Putamen (tissue), 1 donor: ENCODE measurements at places on chromosomes 11 and 22.

- DNase-seq: no peak
These were observed 650 bp downstream of the CST6 start for GRCh38 chr11:66012371-66012945.

GRCh38 chr11:130769782-130770535, 146.3 kb downstream of the SNX19 start:
- DNase-seq: no peak

DNA sequence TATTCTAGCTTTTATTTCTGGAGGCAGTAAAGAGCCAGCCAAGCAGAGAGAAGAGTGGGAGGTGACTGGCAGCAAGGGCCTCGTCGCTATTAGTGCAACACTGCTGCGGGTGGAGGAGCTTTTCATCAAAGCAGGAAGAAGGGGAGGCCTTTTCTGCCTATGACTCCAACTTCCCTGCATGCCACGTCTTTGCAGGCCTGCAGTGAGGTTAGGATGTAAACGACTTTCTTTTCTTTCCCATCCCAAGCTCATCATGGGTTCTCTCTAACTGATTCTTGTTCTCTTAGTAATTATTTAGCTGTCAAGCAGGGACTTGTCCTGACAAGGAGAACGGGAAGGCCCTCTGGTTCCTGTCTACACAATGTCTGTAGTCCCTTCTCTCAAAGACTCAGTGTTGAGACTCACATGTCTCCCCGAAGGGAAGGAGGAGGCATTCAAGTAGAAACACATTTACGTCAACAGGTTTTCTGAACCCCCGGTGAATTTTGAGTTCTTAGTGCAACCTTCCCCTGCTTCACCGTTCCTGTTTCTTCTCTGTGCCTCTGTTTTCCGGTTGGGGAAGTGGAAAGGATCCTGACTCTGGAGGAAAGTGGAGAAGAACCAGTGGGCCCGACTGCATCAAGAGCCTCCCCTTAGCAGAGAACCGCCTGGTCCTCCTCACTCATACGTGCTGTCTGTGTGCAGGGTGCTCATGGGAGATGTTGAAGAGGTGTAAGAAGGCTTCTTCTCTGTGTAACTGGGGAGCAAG, 56.9 kb downstream of the PACS1 start:
- DNase-seq: peak; percentile 72

- no peak for DNase-seq
These were observed 16.7 kb upstream of the EHF start for GRCh38 chr11:34604145-34604544.

- no peak for DNase-seq
These were observed 230.7 kb downstream of the KCNA4 start for GRCh38 chr11:29786092-29786491.

GRCh38 chr22:27512283-27512761, 289.2 kb downstream of the MN1 start:
- DNase-seq: no peak

DNA sequence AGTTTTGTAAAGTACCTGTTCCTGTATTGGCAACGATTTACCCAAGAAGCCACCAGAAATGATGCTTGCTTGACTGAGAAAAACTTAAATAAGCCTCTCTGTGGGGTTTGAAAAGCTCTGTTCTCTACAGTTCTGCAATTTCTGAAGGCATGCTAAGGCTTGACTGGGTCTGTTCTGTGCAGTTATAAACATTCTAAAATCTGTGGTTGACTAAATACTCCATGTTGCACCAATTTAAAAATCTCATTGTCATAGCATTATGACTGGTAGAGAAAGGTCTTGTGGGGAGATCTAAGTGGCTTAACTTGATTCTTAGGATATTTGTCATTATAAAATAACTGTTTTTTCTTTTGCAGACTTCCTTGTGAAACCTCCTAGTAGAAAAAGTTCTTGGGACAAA, 73.7 kb downstream of the MTMR3 start:
- DNase-seq: no peak

GRCh38 chr11:78318321-78319114, 99.1 kb downstream of the GAB2 start:
- DNase-seq: peak; percentile 96

DNA sequence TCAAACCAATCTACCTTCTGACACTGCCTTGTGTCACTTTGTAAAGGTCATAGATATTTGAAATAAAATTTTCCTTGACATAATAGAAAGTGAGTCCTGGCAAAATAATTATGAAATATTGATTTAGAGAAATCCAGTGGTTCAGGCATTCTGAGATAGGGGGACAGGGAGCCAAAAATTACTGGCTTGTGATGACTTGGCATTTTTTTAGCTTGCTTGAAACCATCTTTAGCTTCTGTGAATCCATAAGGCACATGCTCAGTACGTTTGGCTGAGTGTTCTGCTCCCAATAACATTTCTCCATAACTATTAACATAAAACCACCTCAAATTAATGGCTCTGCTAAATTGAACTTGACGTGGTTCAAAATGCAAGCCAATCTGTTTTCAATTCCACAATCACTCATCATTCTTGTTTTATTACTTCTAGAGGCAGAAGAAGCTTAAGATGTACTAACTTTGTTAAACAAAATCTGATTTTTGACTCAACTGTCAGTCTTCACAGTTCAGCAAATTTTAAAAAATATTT, 209.0 kb downstream of the LRRC4C start:
- DNase-seq: no peak

- no peak for DNase-seq
These were observed 24.0 kb upstream of the P2RY2 start for GRCh38 chr11:73194034-73194507.

GRCh38 chr11:35388061-35388460, 31.3 kb downstream of the SLC1A2 start:
- DNase-seq: no peak

DNA sequence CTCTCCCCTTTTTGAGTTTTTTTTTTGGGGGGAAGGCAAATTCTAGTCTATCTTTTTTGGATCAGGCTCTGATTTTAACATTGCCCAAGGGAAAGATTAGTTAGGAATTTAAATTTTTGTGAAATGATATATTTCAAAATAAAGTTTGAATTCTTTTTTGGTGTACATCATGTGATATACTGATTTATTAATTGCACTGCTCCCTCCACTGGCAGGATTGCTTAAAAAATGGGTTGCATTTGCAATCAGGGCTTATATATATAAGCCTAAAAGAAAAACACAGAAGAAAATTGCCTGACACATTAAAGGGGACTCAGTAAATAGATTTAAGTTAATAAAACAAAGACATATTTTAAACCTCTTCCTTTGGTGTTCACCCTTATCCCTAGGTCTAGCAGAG, 1.2 kb downstream of the DYNC2H1 start:
- no peak for DNase-seq

DNA sequence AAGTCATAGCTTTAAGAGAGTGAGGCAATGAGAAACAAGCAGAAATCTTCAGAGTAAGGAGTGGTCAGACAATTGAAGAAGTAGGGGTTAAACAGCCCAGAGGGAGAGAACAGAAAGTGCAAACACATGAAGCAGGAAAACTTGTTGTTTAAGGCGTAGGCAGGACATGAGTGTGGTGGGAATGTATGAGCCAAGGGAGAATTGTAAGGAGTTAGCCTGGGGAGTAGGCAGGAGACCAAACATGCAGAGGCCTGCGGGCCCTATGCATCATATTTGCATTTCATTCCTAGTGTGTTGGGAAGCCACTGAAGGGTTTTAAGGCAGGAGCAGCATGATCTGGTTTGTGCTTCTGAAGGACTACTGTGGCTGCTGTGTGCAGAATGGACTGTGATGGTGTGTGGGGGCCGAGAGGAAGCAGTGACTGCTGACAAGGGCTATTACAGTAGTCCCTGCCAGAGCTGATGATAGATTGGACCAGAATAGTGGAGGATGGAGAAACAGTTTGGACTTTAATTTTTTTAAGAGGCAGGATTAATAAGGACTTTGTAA, 179.9 kb upstream of the C11orf87 start:
- DNase-seq: no peak

DNA sequence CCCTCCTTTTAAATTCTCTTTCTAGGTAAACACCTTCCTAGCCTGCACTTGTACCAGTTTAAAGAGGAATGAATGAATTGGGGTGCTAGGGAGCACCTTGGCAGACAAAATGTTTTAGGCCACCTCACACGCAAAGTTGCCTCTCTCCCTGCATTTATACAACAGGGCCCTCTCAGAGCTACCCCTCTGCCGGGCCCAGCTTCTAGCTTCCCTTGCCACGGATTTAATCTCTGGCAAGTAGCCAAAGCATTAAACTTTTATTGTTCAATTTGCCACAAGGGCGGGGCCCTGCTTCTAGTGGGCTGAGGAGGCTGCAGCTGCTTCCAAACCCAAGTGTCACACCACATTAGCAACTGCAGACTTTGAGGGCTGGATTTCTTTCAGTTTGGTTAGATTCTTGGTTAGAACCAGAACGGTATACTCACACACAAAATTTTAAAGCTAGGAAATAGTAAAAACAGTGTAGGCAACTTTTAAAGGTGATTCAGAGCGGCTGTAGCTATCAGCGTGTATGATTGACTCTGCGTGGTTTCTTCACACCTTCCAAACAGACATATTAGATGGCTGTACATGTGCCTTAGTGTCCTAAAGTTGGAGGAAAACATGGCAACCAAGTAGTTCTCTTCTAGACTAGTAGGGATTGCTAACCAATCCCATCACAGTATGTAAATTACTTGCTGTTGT, 6.5 kb downstream of the KREMEN1 start:
- DNase-seq: no peak

GRCh38 chr11:211741-212140, 4.2 kb downstream of the RIC8A start:
- DNase-seq: no peak

DNA sequence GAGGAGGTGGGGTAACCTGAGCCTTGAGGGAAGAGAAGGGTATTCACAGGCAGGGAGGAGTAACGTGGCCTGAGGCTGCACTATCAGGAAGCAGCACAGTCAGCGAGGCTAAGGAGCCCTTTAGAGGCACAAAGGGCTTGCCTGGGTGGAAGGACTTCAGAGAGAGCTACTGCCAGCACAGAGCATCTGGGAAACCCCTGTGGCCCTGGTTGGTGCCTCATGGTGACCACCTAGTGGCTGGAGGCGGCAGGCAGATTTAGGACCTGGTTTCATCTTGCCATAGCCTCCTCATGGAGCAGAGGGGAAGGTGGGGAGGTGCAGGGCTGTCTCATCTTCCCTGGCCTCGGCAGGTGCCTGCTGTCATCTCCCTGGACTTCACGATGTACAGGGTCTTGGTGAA, 64.5 kb downstream of the MPPED1 start:
- DNase-seq: no peak

DNA sequence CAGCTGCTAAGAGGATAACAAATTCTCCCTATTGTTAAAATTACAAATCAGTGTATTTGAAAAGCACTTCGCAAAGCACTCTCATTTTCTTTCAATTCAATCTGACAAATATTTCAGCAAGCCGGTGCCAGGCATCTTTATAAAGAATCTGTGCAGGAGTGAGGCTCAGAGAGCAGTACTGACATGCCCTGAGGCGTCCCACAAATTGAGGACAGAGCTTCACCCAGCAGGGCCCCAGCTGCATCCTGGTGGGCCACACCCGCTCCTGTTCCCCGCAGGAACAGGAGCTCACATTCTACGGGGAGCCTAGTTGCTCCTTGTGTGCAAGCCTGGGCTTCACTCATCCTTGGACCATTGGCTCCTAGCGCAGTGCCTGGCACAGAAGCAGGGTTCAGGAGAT, 60.9 kb upstream of the EIF3D start:
- peak; percentile 27 for DNase-seq

DNA sequence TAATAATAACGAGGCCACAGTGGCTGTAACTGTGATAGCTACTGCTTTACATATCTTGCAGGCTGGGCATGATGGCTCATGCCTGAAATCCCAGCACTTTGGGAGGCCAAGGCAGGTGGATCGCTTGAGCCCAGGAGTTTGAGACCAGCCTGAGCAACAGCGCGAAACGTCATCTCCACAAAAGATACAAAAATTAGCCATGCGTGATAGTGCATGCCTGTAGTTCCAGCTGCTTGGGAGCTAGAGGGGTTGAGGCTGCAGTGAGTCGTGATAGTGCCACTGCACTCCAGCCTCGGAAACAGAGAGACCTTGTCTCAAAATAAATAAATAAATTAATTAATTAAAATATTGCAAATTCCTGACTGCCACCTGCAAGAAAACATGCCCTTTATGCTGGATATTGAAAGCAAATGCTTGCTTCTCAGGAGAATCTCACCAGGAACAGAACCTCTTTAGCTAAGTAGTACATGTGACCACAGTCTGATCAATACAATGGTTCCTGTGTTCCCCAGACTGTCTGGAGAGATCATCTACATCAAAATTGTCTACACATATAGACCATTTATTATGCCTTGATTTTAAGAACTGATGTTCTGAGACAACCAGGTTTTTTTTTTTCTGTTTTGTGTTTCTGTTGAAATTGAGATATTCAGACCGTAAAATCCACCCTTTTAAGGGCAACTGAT, 6.3 kb downstream of the ZBTB3 start:
- no peak for DNase-seq

DNA sequence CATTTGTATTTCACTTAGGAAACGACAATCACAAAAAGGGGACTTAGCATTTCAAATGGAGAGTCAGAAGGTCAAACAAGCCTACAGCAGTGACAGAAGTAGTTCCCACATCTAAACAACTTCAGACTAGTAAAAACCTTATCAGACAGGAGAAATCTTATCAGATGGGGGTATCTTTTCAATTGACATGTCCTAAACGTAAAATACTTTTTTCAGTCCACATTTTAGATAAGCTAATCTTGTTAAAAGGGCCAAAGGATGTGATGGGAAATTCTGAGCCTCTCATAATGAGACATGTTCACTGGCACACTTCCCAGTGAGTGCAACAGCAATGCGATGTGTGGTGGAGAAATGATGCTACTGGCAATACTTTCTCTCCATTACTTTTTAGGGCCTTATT, 2.4 kb downstream of the MAPK1 start:
- no peak for DNase-seq
